ENCODE measurements at places on chromosomes 7 and 10.

DNA sequence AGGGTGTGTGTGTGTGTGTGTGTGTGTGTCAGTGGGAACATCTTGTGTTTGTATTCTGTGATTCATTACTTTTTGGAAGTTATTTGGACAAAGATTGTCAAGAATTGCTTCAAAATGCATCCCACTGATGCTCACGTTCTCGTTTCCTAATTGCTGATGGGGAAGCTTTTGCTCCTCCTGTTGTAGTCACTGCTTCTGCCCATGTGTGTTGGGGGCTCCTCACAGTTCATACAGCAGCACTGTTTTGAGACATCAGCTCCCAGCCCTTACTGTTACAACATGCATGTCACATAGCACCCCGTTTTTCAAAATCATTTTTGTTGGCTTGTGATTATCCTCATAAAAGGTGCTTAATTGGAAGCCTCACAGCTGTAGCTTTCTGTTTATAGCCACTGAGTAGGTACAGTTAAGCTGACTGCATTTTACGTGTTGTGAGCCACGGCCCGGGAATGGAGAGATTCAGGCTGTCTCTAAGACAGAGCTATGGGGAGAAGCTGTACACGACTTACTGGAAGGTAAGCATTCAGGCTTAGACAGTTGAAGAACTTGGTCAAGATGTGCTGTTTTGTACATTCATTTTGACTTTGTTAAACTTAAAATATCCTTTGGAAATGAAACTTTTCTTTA lies 87.4 kb downstream of the BICC1 start:
- no peak for DNase-seq

DNA sequence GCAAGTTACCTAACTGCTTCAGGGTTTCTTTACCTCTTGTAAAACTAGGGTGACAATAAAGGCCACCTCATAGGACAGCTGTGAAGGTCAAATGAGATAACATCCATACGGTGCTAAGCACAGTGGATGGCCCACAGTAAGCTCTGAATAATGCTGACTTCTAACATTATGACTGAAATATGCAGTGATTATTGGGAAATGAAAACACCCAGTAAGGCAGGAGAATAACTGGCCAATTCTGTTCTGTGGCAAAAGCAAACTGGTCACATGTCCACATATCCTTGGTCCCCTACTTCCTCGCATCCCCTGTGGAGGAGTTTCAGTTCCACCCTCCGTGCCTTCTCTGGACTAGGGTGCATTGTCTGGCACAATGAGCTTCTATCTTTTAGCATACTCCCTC lies 1.4 kb downstream of the CUBN start:
- no peak for DNase-seq

GRCh38 chr10:71308985-71309384 lies 10.1 kb upstream of the SLC29A3 start:
- DNase-seq: no peak

DNA sequence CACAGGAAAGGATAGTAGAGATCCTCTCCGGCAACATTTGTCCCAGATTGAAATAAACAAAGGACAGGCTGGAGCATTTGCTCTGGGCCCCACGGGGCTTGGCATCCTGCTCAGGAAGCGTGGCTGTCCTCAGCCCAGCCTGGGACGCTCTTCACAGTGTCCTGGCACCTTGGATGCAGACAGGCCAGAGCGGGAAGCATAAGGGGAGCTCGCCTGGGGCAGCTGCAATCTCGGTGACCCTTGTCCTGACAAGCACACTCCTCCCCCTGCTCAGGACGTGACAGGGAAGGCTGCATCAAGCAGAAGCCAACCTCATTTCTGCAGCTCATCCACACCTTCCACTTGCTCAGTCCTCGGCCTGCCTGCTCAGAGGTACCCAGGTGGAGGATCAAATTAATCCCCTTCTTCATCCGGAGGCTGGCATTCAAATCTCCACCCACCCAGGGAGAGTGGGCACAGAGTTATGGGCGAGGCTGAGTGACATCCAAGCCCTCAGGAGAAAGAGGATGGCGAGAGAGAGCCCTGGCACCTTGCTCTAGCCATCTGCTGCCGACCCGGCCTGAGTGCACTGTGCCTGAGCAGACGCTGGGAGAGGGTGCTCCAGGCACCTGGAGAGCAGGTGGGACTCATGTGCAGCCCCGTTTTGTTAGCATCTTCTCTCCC lies 47.6 kb downstream of the ABRAXAS2 start:
- DNase-seq: no peak

GRCh38 chr10:57142925-57143576 lies 782.0 kb upstream of the ZWINT start:
- DNase-seq: no peak

- no peak for DNase-seq
These were observed 9.9 kb downstream of the PHTF2 start for GRCh38 chr7:77808517-77808916.

DNA sequence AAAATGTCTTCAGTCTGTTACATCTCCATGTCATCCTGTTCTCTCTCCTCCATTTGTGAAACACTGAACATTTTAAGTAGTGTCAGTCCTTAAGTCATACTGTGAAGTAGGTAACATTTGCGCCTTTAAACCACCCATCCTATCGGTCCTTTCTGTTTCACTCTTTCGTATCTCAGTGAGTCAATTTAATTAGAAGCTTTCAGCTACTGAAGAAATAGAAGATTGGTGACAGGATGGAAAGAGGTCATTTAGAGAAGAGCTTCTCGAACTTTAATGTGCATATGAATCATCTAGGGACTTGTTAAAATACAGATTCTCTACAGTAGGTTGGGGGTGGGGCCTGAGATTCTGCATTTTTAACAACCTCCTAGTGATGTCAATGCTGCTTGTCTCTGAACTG lies 113.4 kb downstream of the SRI start:
- no peak for DNase-seq

DNA sequence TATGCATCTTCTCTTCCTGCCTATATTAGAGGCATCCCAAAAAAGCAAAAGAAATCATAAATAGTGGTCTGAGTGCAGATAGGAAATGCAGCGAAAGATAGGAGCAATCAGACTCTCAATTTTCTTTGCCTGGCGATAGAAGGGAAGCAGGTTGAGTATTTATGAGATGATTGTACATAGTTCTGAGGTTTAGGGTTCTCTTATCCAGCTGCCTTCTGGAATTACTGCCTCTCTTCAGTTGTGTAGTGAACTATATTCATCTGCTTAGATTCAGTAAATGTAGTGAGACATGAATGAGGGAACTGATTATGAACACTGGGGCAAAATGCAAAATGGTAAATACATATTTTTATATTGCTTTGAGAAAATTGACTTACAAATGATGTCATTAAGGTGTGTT lies 93.0 kb upstream of the CYP26C1 start:
- DNase-seq: no peak

DNA sequence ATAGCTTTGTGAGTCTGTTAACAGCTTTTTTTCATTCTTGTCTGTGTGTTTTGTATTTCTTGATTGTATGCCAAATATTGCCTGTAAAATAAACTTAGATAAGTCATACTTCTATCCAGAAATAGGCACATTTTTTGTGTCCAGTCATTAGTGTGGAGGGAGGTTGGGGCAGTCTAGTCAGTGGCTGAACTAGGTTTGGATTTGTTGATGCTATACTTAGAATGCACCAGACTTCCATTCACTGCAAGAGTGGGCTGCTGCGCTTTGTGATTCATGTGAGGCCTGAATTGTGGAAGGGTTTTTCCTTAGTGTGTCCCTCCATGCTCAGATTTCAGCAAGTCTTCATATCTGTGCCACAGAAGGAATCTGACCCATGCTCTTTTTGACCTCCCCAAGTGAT lies 50.0 kb downstream of the TRUB1 start:
- no peak for DNase-seq

GRCh38 chr7:44476313-44476712 lies 14.1 kb downstream of the NUDCD3 start:
- DNase-seq: no peak

DNA sequence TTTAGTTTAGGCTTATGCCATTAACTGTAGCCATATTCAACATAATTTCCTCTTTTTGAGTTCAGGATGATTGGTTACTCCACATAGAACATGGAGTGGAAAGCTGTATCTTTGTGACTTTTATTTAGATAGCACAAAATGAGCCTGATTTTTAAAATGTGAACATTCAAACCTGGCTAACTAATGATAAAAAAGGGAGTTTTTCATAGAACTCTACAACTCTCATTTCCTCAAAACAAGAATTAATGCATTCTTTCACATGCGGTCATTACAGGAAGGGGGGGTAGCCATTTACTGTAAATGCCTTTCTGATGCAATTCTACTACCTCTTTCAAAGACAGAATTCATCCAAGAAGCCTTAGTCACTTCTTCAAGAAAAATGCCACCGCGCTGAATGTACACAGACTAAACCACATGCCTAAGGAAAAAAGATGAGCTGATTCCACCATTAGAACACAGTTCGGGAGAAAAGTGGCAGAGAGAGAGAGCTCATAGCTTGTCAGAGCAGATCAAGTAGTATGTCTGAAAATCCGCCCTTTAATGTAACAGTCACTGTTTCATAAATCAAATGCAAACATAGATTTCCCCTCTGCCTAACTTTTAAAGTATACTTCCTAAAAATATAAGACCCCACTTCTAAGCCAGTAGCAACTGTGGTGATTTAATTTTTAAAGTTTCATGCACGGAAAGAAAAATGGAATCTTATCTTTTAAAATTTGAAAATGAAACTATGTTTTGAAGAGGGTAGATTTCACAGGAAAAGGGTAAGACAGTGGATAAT lies 226.4 kb upstream of the KLF14 start:
- DNase-seq: no peak

DNA sequence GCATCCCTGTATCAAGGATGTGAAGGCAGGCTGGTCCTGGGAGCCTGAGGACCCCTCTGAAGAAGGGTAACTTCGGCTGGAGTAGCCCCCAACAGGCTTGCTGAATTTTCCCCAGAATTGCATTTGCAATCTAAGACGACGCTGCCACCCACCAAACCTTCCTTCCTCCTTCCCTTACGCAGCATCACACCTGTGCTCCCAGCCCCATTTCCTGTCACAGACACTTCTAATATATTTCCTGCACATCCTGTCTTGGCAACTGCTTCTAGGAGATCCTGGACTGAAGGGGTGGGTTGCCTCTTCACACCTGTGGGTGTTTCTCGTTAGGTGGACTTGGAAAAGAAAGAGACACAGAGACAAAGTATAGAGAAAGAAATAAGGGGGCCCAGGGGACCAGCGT lies 9.4 kb upstream of the PGAM1 start:
- no peak for DNase-seq

GRCh38 chr10:133465191-133465949 lies 11.6 kb downstream of the SCART1 start:
- DNase-seq: peak; percentile 72

DNA sequence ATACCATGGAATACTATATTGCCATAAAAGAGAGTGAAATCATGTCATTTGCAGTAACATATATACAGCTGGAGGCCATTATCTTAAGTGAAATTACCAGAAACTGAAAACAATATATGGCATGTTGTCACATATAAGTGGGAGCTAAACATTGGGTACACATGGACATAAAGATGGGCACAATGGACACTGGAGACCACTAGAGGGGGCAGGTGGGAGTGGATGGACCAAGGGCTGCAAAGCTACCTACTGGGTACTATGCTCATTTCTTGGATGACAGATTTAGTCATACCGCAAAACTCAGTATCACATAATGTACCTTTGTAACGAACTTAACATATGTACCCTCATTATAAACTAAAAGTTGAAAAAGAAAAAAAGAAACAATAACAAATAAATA lies 1167.6 kb downstream of the NXPH1 start:
- DNase-seq: no peak

- no peak for DNase-seq
These were observed 202.7 kb downstream of the HDAC9 start for GRCh38 chr7:18698258-18698734.

GRCh38 chr10:57102236-57102635 lies 741.2 kb upstream of the ZWINT start:
- no peak for DNase-seq

DNA sequence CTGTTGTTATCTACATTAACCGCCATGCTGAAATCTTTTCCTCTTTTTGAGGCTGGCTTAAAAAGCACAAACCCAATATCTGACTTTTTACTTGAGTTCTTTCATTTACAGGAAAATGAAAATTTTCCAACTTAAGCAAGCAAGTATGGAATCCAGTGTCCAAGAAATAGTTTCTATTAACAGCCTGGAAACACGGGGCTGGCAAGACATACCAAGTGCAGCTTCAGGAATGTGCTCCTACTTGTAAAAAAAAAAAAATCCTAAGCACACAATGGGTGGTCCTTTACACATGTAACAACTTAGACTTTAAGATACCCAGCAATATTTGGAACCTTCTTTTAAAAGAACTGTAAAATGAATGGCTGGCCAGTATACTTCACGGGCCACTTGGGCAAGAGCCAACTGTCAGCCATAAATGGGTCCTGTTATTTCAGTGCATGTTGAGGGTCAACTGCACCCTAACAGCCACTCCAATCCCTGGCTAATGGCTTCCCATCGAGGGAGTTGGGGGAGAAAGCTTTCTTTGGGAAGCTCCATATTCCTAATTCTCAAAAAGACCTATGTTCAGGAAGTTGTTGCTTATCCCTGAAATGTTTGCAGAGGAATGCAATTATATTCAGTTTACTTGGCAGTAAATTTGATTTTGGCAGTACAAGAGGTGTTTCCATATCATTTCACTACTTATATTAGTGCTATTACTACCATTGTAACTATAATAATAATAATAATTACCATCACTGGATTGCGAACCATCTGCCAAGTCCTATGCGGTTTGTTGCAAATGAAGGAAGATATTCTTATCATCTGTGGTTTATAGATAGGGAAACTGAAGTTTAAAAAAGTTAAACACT lies 236.4 kb upstream of the TMEM72 start:
- DNase-seq: no peak

GRCh38 chr10:83942410-83942809 lies 196.9 kb upstream of the GHITM start:
- no peak for DNase-seq

GRCh38 chr7:74228951-74229900 lies 19.4 kb downstream of the LAT2 start:
- DNase-seq: no peak

DNA sequence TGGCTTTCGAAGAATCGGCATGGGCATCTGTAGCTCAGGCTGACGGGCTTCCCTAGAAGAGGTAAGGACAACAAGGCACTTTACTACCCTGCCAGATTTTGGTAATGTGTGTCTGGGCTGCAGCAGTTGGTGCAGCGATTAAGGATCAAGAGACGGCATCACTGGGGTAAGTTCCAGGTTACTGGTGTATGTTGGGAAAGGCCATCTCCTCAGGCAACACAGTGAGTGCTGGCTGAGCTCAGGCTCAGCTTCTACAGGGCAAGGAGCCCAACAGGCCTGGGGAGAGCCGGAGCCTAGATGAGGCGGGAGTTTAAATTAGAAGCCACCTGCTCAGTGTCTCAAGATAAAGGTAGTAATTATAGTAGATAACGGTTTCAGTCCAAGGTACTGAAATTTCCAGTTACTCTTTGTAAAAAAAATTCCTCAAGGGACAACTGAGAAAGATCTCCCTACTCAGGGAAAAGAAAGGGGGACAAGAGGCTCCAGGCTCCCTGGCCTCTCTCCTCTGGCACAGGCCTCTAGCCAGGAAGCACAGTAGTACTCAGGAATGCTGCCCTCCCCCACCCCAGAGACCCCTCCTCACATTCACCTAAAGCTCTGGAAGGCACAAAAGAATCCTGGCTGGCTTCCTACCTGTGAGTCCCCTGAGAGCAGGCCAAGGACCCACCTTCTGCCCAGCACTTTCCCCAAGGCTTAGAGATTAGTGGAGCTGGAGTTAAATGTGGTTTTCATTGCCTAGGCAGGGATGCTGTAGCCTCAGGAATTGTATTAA lies 3.9 kb downstream of the CXCL12 start:
- DNase-seq: peak; percentile 49

All from posterior vena cava (tissue), 2 donors.